Caki2 (cell line): ENCODE measurements at places on chromosomes 7 and 10. TPM values are rescaled to one million over a fixed set of nuclear protein-coding genes. Genes with fewer than 3 reads are reported as not detected.

Gene CFAP70
- total RNA-seq, result 0.78 and 3.4 TPM in 2 replicates

- DNase-seq, result peak; percentile 25
Observed at GRCh38 chr10:59433720-59434428, 71.5 kb upstream of the FAM13C start.

DNA sequence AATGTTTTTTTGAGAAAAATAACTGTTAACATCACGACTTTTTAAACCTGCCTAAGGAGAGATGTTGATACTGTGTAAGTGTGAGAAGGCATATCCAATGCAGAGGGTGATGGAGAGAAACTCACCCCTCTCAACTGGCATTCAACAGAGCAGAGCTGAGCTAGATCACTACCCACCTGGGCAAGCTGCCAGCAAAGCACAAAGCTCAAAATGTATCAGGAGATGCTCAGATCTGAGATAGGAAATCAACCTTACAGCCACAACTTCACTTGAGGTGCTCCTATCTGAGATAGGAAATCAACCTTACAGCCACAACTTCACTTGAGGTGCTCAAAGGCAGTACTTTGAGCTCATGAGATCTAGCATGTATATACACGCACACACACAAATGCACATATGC, 151.5 kb upstream of the PDE1C start:
- DNase-seq, result no peak

Gene PPP1R17
- not detected in 2 replicates for total RNA-seq

DNA sequence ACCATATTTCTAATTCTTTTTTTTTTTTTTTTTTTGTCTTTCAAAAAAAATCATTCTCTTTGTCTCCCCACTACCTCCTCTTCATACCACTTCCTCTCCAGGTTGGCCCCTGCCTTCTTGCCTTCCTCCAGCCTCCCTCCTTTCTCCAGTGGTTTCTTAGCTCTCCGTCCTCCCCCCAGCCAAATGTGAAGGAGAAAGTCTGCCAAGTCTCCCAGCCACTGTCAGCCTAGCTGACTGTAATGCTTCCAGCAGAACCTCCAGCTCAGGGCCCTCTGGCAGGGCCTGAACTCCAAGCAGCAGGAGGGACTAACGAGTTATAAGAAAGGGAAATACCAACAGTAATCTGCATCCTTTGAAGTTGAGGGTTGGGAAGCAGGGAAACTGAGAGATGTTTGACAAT, 35.5 kb upstream of the BICC1 start:
- DNase-seq, result no peak

GRCh38 chr10:112639298-112639697, 192.3 kb downstream of the VTI1A start:
- DNase-seq, result no peak

DNA sequence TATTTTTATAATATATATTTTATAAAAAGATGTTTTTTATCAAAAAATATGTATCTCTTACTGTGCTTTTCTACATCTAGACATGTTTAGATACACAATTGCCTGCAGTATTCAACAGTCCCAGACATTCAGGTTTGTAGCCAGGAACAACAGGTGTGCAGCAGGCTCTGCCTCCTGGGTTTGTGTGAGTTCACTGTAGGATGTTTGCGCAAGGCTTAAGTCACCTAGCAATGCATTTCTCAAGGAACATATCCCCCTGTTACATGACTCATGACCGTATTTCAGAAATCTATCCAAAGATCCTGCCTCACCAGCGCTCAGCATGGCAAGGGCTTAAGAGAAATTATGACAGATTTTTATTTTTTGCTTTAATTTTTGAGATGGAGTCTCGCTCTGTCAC, 41.5 kb downstream of the PITRM1 start:
- DNase-seq, result no peak

Gene GIMAP1
- total RNA-seq, result not detected in 2 replicates
